Mesothelial cell of epicardium (in vitro differentiated cells): ENCODE measurements at places on chromosomes 3 and 15.
A peak's percentile ranks its signal among the peaks of the same experiment; 100 is the strongest.

GRCh38 chr3:70464876-70465275, 152.4 kb upstream of the MDFIC2 start:
- no peak for DNase-seq

DNA sequence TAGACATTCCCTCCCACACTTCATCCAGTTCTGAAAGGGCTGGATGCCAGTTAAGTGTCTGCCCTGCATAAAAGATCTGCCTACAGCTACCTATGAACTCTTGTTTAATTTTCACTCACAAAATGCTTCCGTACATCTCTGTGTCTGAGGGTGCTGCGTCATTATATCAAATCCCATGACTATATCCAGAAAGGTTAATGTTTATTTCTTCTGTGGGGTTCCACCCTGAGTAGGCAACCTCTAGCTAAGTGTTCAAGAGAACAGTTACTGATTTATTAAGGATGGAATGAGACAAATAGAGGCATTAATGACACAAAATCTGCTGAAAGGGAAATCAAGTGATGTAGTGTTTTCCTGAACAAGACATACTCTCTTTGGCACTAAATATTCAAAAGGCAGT, 220.2 kb downstream of the MTHFS start:
- no peak for DNase-seq

GRCh38 chr3:148036331-148036876, 627.2 kb downstream of the ZIC1 start:
- DNase-seq, result no peak

DNA sequence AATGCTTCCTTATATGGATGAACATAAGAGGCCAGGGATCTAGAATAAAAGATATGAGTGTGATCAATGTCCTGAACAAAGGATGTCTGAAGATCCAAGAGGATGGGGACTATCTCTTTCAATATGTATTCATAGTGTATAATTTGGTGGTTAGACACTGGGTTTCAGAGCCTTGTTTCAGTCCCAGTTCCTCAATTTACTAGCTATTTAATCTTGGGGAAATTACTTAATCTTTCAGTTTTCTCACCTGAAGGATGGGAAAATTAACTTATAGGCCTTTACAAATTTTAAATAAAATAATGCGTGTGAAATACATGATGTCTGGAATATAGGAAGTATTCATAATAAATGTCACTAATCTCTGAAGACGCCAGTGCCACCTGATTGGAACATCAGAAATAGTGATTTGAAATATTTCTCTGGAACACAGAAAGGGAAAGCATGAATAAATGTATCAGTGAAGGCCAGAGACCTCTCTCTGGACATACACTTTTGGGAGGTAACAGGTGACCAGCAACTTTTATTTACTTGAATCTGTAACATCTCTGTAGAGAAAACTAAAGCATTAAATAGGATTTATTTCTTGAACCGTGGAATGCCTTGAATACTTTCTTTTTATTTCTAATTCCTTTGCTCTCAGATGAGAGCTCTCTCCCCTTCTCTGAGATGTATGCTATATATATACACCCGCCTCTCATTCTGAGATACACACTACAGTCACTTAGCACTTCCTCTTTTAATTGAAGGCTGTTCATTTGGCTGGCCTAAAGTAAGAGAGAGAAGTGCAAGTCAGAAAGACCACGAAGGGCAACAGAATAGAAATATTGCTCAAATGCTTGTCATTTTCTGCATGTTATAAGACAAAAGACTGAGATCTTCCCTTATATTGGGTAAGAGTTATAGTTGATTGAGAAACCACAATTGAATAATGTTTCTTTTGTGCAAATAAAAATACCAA, 407.1 kb downstream of the LSAMP start:
- DNase-seq, result no peak

- no peak for DNase-seq
Observed at GRCh38 chr3:53401154-53401553, 53.8 kb upstream of the DCP1A start.

DNA sequence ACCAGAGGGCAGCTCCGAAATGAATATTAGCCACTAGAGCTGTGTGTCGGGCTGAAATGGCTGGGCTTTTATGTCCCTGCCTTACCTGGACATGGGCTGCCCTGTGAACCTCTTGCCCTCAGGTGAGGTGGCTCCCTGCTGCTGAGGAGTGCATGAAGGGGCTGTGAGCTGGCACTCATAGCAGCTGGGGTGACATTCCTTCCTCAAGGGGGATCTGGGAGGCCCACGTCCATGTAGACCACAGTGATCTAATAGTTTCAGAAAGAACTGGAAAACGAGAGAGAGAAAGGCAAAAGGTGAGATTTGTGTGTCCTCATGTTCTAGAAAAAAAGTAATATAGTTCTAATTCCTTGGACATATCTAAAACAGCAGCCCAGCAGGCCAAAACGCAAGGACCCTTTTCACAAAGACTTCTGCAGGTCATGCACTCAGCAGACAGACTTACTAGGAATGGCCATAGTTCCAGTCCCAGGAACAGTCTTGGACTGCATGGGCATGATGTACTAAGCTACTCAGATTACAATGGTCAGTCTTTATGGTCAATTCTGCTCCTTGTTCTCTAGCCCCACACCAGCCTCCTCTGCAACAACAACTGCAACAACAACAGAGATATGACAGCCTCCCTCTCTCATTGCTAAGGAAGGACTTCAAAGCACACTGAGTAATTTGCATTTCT, 10.8 kb upstream of the SLC24A5 start:
- DNase-seq, result no peak

DNA sequence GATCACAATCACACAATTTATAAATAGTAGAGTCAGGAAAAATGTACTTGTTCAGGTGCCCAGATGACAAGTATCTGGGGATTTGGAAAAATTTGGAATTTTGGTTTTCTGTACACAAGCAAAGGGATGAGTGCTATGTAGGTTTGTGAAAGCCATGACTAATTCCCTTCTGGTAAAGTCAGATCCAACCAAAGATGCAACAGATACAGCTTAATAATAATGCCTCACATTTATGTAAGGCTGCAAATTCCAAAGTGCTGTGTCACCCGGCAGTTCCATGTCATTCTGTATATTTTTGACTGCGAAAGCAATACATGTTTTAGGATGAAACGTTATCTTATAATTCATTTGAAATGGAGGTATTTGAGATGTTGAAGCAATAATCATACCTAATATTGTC, 102.7 kb upstream of the AGBL1 start:
- no peak for DNase-seq

- DNase-seq, result no peak
Observed at GRCh38 chr3:67048715-67049074, 50.6 kb downstream of the KBTBD8 start.

GRCh38 chr15:56982987-56983386, 64.5 kb downstream of the TCF12 start:
- no peak for DNase-seq

- no peak for DNase-seq
Observed at GRCh38 chr15:50590288-50590687, 43.8 kb upstream of the USP50 start.

DNA sequence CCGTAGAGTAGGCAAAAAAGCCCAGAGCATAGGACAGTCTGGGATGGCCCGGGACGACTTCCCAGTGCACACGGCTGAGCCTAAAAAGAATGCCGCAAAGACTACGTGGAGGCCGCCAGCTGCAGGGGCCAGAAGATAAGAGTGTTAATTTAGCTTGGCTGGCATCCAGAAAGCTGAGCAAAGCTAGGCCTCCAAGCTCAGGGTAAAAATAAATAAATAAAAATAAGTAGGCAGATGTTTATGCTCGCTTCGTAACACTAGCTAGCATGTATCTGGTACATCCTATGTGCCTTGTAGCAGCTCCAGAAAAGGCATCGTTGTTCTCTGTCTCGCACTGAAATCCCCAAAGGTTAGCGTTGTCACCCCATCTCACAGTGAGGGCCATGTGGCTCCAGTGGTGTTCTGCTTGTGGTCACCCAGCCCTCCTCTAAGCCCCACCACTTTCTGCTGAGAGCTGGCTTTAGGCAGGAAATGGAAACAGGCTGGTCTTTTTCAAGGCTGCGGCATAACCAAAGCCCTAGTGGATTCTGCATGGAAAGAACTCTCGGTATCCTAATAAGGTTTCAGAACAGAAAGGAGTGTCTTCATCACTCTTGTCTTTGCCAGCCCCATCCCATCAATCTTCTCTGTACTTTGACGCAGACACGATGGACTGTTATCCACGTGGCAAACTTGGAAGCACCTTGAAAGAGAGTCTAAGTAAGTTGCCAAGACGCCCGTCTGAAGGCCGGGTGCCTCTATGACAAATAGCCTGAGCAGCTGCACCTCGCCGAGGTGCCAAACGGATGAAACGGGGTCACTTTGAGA, 58.1 kb upstream of the MEF2A start:
- DNase-seq, result no peak

DNA sequence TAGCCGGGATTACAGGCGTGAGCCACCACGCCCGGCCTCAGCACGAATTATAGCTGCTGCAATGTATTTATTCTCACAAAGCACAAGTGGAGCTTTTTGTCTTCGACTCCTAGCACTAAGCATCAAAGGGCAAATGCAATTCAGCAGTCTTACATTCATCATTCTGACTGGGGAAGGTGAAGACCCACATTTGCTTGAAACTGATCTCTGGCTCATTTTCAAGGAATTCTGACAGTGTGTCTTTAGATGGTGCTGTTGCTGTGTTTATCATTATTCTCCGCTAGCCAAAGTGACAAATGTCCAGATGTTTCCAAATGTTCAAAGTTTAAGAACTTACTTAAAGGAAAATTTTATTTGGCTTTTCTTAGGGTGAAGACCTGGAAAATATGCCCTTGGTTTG, 55.9 kb downstream of the SGO1 start:
- DNase-seq, result no peak

GRCh38 chr15:45401665-45402161, 23.4 kb upstream of the GATM start:
- peak; percentile 39 for DNase-seq

DNA sequence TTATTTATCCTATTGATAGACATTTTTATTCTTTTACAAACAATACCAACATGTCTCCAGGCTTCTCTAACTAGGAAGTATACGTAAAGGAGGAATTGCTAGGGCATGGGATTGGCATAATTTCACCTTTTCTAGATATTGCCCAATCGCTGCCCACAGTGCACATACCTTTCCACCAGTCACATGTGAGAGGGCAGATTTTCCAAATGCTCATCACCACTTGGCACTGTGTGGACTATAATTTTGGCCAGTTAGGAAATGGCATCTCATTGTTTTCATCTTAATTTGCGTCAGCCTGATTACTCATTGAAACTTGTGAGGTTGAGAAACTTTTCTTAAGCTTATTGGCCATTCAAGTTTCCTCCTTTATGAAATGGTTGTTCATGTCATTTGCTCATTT, 57.4 kb upstream of the POLR2M start:
- DNase-seq, result no peak

DNA sequence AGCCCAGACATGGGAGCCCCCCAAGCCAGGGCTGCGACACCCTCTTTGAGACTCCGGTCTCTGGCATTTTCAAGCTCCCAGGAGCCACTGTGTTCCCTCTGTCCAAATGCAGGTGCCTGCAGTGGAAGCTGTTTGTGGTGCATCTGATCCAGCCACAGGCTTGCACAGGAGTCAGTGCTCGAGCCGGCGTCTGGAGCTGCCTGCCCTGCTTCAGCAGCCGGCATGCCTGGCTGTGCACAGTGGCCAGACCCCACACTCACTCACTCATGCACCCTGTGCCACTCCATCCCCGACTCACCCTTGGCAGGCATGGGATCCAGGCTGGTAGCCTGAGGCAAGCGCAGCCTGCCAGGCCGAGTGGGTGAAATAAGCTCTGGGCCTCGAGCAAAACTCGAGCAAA, 555.0 kb upstream of the CCDC54 start:
- DNase-seq, result no peak

GRCh38 chr15:31352911-31353811, 26.5 kb downstream of the KLF13 start:
- DNase-seq, result no peak

- no peak for DNase-seq
Observed at GRCh38 chr3:142961539-142961938, 1.9 kb downstream of the PAQR9 start.

- no peak for DNase-seq
Observed at GRCh38 chr3:113193719-113194118, 17.6 kb upstream of the BOC start.

DNA sequence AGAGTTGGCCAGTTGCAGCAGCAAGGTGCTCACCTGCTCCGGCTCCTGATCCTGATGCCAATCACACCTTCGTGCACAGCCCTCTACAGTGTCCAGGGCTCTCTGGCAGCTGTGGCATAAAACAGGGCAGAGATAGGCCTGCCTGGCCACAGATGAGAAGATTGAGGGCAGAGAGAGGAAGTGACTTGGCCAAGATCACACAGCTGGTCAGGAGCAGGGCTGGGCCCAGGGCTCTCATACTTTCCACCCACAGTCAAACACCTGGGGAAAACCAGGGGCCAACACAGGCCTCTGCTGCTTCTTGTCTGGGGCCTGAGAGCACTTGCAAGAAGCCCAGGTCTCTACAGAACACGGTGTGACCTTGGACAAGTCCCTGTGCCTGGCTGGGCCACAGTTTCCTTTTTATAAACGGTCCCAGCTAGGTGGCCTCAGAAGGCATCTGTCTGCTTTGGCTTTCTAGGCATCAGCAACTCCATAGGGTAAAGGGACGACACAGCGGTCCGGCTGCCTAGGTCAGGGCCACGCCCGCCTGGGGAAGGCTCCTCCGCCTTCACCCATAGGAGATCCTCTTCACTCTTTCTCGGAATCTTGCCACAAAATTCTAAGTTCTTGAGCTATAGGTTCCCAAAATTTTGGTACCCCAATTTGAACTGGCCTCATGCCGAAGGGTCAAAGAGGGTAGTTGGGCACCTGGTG, 3.1 kb downstream of the ATP2B2 start:
- no peak for DNase-seq

- DNase-seq, result no peak
Observed at GRCh38 chr3:196280689-196281440, 6.7 kb downstream of the PCYT1A start.
